Smooth muscle cell of trachea (primary cell): ENCODE measurements at places on chromosomes 16 and 17. TPM values are rescaled to one million over a fixed set of nuclear protein-coding genes. Genes with fewer than 3 reads are reported as not detected.

The CYTH1 gene
- 13.4 and 17.5 TPM in 2 replicates for total RNA-seq

The TOP3A gene
- 18.5 and 29.5 TPM in 2 replicates for total RNA-seq

The CRYBA1 gene
- 0.15 and 0.33 TPM in 2 replicates for total RNA-seq

The WSCD1 gene
- under 0.01 and 0.15 TPM in 2 replicates for total RNA-seq

The SPNS2 gene
- total RNA-seq, result 0.17 and 1.0 TPM in 2 replicates

The CHST4 gene
- not detected in 2 replicates for total RNA-seq

The BAHCC1 gene
- 7.4 and 7.6 TPM in 2 replicates for total RNA-seq

The HOXB9 gene
- under 0.01 TPM in 1 of 2 replicates, not detected in the other for total RNA-seq

The CACNG4 gene
- not detected in 2 replicates for total RNA-seq

The RNF112 gene
- total RNA-seq, result 1.7 and 2.3 TPM in 2 replicates

The TEKT1 gene
- total RNA-seq, result not detected in 2 replicates
